BJ (cell line): ENCODE measurements at places on chromosomes 13 and 19.

GRCh38 chr13:97434397-97435201 lies 630 bp downstream of the RAP2A start:
- no peak for DNase-seq

DNA sequence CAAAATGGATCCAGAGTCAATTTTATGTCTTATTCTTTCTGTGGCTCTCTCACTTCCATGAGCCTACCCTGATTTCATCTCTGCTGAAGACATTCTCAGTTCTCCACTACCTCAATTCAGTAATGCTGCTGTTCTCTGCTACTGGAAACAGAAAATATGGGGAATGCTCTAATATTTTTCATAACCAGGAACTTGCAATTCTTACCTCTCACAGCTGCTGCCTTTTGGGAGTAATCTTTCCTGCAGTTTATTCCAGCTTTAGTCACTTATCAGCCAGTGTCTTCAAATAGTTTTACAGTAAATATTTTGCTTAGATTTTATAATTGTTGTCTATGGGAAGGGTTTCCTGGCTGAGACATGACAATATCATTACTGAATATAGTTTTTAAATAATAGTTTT lies 145.1 kb upstream of the UFM1 start:
- no peak for DNase-seq

DNA sequence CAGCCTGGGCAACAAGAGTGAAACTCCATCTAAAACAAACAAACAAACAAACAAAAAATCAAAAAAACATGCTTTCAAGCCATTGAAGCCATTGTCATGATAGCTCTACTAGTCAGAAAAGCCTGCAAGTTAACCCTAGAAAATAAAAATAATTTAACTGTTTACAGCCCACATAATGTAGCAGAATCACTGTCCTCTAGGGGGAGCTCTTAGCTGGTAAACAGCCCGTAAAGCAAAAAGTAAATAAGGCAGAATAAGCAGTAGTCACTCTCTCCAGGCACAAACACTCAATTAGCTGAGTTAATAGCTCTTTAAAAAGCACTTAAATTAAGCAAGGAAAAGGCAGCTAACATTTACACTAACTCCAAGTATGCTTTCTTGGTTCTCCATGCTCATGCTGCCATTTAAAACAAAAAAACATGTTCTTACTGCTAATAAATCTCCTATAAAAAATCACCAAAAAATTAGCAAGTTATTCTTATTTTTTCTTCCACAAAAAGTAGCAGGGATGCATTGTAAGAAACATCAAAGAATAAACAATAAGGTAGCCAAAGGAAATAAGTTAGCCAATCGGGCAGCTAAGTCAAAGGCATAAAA lies 11.3 kb downstream of the LILRB4 start:
- DNase-seq, result no peak

DNA sequence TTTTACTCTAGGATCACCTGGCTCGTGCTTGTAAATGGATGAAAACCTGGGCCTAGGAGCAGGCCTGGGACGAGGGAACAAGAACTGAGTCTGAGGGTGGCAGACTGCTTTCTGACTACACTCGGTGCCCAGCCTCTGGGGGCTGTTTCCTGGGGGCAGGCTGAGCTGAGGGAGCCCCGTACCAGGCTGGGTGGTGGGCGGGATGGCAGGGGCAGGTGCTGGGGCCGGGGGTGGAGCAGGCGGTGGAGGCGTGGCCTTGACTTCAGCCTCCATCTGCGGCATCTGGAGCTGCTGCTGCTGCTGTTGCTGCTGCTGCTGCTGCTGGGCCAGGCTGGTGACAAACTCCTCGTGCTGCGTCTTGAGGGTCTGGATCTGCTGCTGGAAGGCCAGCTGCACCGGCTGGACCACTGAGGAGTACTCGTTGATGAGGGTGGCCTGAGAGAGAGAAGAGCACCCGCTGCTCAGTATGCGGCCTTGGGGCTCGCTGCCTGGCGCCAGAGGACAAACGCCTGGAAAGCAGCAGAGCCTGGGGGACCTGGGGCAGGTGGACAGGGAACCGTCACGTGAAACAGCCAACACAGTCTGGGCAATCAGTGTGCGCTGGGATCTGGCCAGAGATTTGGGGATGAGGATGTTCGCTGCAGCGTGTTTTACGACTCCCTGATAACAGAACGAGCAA lies 12.6 kb downstream of the CHERP start:
- DNase-seq, result no peak

GRCh38 chr19:18263324-18264136 lies 10.7 kb downstream of the IQCN start:
- DNase-seq, result no peak
